ENCODE measurements at places on chromosomes 6 and 20.

DNA sequence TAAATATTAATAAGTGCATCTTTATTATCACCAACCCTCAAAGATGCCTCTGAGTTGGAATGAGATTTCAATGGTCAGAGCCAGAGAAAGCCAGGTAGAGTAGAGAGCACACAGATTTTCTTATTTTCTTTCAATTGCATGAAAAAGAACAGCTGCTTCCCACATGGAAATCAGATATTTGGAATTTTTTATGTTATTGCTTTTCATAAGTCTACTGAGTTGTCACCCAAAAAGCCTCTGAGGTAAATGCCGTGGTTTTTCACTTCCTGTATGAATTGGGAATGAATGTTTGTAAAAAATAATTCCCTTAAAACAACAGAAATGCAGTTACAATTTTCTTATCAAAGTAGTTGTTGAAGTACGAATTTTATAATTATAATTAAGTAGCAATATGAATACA is 563.1 kb downstream of the RFPL4B start:
- no peak for DNase-seq

DNA sequence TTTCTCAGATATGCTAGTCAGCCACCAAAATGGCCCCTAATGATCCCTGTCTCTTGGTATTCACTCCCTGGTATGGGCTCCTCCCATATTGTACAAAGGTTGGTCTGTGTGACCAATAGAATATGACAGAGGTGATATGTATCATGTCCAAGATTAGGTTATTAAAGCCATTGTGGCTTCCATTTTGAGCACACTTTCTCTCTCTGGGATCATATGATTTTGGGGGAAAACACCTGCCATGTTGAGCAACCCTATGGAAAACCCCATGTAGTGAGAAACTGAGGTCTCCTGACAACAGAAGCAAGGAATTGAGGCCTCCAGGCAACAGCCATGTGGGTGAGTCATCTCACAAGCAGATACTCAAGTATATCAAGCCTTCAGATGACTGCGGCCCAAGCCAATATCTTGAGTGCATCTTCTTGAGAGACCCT is 7.1 kb upstream of the ZNF318 start:
- DNase-seq = peak; percentile 28

- DNase-seq = peak; percentile 31
These were observed at the start of gene GRIK2 for GRCh38 chr6:101393251-101393828. Gene GRIK2 (plus strand): TSS chr6:101393708.

- DNase-seq = no peak
These were observed 1.4 kb downstream of the NUS1 start for GRCh38 chr6:117676577-117677218.

DNA sequence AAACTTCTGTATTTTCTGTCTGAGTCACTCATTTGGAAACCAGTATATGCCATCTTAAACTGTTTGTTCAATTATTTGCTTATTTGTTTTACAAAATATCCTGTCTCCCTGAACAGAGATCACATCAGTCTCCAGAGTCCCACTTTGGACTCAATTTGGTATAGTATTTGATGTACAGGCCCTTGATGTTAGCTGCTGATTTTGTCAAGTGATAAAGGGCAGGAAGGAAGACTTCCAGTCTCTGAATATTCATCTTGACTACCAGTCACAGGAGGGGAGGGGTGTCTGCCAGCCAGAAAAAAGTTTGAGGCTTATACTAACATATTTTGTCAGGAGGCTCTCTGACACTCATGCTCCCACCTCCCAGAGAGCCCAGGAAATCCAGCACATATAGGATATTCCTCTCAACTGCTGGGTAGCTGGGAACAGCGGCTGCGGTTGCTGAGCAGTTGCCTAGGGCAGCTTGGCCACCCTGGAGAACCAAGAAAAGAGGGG is 376.8 kb upstream of the RUNX2 start:
- no peak for DNase-seq

- DNase-seq = no peak
These were observed 2.0 kb upstream of the MICA start for GRCh38 chr6:31401403-31401802.
